Neural progenitor cell (in vitro differentiated cells): ENCODE measurements at places on chromosomes 5 and 9.
A peak's percentile ranks its signal among the peaks of the same experiment; 100 is the strongest.

DNA sequence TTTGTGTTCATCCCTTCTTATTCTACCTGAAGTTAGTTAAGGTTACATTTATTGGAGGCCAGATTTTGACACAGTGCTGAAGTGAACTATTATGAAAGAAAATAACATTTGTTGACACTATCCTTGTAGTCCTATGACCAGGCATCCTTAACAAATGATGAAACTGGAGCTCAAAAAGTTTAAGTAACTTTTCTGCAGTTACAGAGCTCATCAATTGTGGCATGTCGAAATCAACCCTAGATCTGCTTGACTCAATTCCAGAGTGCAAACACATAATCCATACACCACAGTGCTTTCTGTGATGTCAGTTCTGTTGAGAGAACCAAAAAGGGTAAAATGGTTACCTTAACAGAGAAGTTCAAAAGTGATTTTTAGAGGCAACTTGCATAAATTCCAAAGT lies 28.6 kb downstream of the KCNN2 start:
- DNase-seq, result no peak

GRCh38 chr9:33731142-33731541 lies 64.2 kb upstream of the PRSS3 start:
- no peak for DNase-seq

GRCh38 chr5:73838901-73839300 lies 212.9 kb downstream of the ARHGEF28 start:
- DNase-seq, result no peak

DNA sequence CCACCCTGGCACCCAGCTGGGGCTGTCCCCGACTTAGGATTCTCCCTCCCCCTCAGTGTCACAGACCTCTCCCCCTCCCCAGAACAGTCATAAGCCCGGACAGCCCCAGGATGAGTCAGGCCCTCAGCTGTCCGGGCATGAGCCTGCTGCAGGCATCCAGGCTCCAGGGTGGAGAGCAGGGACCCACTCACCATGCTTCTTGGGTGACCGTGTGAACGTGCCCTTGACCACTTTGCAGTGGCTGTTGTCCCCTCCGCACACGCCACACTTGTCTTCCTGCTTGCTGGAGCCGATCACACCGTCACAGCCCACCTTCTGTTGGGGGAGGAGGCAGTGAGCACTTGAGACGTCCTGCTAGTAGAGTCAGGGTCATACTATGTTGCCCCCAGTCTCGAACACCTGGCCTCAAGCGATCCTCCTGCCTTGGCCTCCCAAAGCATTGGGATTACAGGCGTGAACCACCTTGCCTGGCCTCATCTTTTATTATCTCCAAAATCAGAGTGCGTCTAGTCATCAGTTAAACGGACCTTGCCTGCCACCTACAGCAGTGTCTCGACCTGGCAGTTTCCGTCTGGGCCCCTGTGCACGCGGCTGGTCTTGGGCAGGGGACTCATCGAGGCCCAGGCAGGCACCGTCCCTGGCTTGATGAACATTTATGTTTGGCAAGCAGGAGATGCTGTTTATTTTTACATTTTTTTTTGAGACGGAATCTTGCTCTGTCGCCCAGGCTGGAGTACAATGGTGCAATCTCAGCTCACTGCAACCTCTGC lies 72.6 kb downstream of the ZNF354C start:
- no peak for DNase-seq

DNA sequence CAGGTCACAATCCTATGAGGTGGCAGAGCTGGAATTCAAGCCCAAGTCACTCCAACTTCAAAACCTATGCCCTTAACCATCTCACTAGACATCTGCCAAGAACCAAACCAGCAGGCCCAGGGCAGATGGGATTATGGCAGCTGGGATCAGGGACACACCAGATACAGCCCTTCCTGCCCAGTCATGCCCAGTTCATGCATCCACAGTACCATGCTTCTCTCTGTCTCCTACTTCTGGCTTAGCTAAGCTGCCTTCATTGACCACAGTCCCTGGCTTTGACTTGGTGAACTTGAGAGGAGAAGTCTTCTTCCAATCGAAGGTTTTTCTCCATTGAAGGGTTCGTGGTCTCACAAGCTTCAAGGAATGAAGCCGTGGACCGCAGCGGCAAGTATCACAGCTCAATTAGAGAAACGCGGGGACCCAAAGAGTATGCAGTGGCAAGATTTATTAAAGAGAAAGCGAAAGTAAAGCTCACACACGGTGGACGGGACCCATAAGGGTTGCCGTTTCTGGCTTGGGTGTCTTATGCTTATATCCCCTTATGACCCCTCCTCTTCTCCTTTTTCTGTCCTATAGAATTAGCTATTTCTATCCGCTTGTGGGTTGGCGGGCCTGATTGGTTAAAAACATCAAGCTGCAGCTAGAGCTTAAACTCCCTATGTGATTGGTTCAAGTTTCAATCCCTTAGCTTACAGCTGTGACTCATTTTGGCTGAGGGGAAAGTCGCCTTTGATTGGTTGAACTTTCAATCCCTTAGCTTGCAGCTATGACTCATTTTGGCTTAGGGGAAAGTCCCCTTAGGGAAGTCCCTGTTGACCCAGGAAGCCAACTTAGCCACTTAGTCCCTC lies 101.2 kb downstream of the TRIM36 start:
- no peak for DNase-seq

- DNase-seq, result no peak
Measured at GRCh38 chr5:135955525-135955924, 742 bp upstream of the LECT2 start.

- DNase-seq, result peak; percentile 85
Measured at GRCh38 chr5:6328173-6328572, 50.2 kb downstream of the MED10 start.

- no peak for DNase-seq
Measured at GRCh38 chr5:132492386-132493125, 2.0 kb upstream of the IRF1 start.

- no peak for DNase-seq
Measured at GRCh38 chr9:126902210-126902609, 12.4 kb upstream of the RALGPS1 start.
